ENCODE measurements at places on chromosomes 4 and X. TPM values are rescaled to one million over a fixed set of nuclear protein-coding genes. Genes with fewer than 3 reads are reported as not detected.
A peak's percentile ranks its signal among the peaks of the same experiment; 100 is the strongest.

CYLC1 gene
- not detected for total RNA-seq

DNA sequence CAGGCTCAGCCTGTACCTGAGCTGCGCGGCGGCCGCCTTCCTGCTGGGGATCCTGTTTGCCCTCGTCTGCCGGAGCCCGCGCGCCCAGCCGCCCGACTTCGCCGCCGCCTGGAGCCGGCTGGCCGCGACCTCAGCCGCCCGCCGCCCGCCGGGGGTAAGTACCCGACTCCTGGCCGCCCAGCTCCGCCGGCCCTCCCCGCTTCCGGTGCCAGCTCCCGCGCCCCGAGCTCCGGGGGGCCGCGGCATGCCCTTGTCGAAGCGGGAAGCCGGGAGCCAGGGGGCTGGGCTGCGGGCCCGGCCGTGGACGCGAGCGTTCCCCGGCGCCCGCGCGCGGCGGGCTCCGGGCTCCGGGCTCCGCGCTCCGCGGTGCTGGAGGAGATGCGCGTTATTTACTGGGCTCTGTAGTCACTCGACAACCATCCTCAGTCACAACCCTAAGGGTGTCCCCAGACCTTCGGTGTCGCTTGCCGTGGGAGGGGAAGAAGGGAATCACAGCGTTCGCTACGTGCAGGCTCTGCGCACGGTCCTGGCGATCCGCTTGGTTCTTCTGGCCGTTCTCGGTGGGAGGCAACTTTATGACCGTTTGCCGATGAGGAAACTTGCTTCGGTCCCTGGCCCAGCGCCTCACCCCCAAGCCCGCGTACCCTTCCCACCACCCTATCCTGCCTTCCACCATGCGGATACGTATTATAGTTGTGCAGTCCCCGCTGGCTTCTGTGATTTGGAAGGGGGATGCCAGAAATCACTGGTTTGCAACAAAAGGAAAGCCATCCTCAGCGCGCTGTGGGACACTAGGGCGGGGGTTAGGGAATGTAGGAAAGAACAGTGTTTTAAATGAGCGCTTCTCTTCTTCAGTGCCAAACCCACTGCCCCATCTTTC is 944 bp downstream of the SNX25 start:
- DNase-seq = peak; percentile 65

CLNK gene
- not detected for total RNA-seq

SLC16A2 gene
- 18.2 TPM for total RNA-seq

GLUD2 gene
- 7.2 TPM for total RNA-seq

DNA sequence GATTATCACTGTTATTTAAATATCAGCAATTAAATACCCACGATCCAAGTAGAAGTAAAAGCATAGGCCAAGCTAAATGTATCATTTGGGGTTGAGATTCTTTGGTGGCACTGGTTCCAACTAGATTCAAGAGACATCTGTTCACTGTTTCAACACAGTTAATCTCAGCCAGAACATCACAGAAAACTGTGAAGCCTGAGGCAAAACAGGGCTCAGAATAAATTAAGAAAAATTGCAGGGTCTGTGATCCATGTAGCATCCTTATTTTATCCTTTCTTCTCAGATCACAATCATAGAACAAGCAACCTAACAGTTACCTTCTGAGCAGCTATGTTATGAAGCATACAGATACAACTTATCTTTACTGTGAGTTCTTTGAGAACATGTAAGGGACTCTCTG is 23.7 kb downstream of the YTHDC1 start:
- DNase-seq = no peak

ARHGEF9 gene
- total RNA-seq = 33.0 TPM

- DNase-seq = no peak
Observed at GRCh38 chrX:129959493-129959832, 23.0 kb upstream of the BCORL1 start.

- DNase-seq = peak; percentile 48
Observed at GRCh38 chr4:6198768-6199421, 1.5 kb downstream of the JAKMIP1 start.

GRCh38 chr4:65831828-65832227 is 161.5 kb upstream of the EPHA5 start:
- no peak for DNase-seq

- no peak for DNase-seq
Observed at GRCh38 chr4:173420801-173421200, 21.9 kb upstream of the SCRG1 start.

DNA sequence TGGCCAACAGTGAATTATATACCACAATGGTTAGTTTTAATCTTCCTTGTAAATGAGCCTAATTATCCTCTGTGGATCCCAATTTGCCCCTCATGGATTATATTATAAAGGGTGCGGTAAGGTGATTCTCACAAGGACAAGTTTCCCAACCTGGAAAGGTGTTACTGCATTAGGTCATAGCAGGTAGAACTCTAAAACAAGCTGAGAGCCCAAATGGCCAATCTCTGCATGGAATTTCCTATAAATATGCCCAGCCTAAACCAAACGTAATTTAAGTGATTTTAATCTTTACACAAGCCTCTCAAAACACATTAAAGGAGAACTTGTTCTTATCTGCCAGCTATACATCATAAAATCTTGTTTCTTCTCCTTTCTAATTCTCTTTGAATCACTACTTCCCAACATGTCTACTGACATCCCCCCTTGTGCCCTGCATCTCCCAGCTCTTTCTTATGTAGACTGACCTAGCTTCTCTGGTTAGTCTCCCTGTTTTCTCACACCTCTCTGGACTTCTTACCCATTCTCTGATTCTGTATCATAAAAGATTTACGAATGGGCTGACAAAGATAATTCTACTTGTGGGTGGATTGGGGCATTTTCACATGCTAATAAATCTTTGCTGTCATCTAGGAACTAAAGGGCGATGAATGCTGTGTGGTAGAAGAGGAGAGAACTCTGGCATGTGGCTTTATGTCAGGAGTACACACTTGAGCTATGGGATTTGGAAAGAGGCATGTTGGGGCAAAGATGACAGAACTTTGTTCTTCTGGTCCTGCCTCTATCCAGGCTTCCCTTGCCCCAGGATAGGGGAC is 94.3 kb upstream of the PGRMC2 start:
- no peak for DNase-seq

PDZD4 gene
- total RNA-seq = 36.6 TPM

- DNase-seq = no peak
Observed at GRCh38 chr4:47193179-47193578, 161.8 kb downstream of the GABRB1 start.

GRCh38 chr4:10984815-10985214 is 300.2 kb upstream of the CLNK start:
- no peak for DNase-seq

DNA sequence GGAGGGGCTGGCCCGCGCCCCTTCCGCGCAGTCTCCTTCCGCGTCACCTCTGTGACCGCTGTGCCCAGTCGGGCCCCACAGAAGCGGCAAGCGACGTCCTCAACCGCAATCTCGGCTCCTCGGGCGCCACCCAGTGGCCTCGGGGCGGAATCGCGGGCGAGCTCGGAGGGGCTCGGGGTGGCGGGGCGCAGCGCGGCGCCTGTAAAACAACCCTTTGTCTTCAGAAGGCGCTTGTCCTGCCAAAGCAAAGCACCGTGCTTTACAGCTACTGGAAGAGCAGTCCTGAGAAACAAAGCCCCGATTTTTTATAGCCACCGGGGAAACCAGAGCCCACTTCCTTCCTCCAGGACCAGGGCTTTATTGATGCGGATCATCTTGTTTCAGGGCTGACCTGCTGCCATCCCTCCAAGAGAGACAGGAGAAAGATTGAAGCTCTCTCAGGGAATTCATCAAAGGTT is 37.3 kb upstream of the CDKN2AIP start:
- peak; percentile 92 for DNase-seq

DNA sequence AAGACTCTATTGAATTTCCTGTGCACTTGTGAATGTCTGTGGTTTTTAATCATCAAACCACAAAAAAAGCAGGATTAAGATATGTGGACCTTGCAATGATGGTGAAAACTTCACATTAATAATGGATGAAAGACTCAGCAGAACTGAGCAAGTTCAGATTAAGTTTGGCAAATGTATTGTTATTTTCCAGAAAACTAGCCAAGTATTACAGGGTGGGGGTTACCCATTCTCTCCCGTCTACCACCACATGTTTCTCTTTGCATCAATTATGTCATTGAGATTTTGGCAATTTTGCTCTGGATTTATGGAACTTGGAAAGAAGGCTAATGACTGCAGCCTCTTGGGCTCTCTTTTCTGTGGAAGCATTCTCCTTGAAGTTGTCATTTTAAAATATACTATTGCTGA is 577.1 kb downstream of the ANKRD50 start:
- no peak for DNase-seq

GRCh38 chrX:124242131-124242530 is 90.3 kb upstream of the TEX13D start:
- DNase-seq = no peak

DNA sequence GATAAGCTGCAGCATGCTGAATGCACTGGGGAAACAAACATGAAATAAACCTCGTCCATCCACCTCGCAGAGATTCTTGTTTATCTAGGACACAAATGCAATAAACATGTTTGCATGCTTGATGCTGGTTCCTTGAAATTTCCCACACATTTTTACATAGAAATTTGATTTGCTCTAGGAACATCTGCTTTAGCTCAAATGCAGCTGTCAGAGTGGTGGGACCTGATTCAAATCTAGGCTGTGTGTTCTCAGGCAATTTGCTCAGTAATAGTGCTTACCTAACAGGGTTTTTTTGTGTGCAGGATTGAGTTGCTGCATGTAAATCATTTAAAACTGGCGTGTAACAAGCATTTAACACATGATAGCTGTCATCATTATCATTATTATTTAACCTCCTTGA is 293.1 kb downstream of the QDPR start:
- DNase-seq = no peak

- no peak for DNase-seq
Observed at GRCh38 chr4:17705107-17705506, 76.3 kb downstream of the FAM184B start.

TLR8 gene
- total RNA-seq = 2.8 TPM

CSAG2 gene
- total RNA-seq = not detected

DNA sequence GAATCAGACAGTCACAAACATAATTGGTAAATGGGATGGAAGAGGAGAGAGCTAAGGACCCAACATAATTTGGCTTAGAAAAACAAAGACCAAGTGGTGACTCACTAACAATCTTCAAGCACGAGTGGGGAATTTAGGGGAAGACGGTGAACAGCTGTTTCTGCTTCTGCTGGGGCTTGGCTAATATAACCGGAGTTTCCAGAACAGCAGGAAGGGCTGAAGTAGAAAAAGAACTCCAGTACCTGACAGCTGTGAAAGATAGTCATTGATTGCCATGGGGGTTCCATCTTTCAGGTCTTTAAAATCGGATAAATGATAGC is 290.9 kb upstream of the LDB2 start:
- DNase-seq = no peak

GRCh38 chr4:112077743-112078142 is 67.5 kb upstream of the FAM241A start:
- DNase-seq = no peak

DNA sequence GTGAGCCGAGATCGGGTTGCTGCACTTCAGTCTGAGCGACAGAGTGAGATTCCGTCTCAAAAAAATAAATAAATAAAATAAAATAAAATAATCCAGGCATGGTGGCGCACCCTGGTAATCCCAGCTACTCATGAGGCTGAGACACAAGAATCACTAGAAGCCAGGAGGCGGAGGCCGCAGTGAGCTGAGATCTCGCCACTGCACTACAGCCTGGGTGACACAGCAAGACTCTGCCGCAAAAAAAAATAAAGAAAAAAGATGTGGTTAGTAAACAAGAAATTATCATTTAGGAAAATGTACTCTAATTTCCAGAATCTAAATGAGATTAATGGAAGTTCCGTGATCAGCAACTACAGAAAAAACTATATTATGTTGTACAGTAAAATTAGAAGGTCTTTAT is 14.5 kb upstream of the LRBA start:
- DNase-seq = no peak

HOPX gene
- total RNA-seq = 1.5 TPM

ARL13A gene
- not detected for total RNA-seq

All from sciatic nerve (tissue), 2 donors.